ENCODE measurements at places on chromosomes 6 and 20. TPM values are rescaled to one million over a fixed set of nuclear protein-coding genes. Genes with fewer than 3 reads are reported as not detected.

DNA sequence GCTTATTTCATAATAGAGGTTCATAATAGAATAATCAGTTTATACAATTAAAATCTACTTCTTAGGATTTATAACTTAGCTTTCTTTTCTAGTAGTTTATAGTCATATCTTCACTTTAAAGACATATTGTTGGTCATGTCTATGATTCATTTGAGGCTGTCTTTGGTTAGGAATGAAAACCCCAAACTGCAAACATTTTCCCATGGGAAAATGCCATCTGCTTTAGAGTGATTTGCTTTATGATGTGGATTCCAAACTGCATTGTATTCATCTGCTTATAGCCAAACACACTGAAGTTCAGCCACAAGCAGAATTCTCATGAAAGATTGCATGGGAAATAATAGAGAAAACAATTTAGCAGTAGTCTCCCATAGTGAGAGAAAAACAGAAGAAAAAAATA lies 128.0 kb downstream of the RFPL4B start:
- H3K4me1 ChIP-seq = no peaks in the 10 kb centered on the region
- H3K4me3 ChIP-seq = no peak overlapping the region
- H3K27ac ChIP-seq = no peak overlapping the region
- H3K27me3 ChIP-seq = no peaks in the 10 kb centered on the region

- H3K27me3 ChIP-seq = no peaks in the 10 kb centered on the region
- DNase-seq = no peak
- no peak overlapping the region for H3K27ac ChIP-seq
- no peaks in the 10 kb centered on the region for H3K4me1 ChIP-seq
- no peak overlapping the region for H3K4me3 ChIP-seq
Observed at GRCh38 chr20:59972037-59972801, 14.0 kb downstream of the CDH26 start.

- H3K36me3 ChIP-seq = peaks cover 7% of the 10 kb centered on the region
- no peak overlapping the region for H3K4me3 ChIP-seq
- DNase-seq = no peak
- H3K27me3 ChIP-seq = no peaks in the 10 kb centered on the region
Observed at GRCh38 chr20:34768096-34768495, 57.4 kb downstream of the NCOA6 start.

DNA sequence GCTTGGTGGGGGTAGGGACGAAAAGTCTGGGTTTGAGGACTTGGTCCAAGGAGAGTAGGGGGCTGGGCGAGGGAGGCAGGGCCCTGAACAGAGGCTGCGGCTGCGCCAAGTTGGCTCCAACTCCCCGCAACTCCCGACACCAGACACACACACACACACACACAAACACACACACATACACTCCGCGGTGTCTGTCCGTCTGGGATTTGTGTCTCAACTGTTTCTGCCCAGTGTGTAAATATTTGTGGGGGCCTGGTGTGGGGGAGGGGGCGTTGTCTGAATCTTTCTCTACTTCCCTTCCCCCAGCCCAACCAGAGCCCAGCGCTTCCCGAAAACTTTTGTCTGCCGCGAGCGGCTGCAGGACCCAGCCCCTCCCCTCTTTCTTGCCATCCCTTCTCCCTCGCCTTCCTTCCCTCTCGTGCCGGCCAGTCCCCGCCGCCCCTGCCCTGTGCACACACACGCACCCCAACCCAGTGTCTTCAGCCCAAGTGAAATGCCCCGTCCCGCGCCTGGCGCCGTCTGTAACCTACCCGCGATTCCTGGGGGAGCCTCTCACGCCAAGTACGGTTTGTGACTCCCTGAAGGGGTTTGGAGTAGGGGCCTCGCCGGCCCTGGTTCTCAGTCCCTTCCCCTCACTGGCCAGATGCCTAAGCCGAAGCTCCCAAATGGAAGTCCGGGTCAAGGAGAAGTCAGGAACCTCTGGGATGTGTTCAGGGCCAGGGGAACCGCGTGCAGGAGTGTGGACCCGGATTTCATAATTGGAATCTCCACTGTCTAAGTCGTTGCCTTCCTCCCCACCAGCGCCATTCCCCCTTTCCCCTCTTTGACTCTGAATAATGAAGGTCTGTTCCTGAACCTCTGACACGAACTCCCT lies 904 bp downstream of the MDFI start:
- H3K4me3 ChIP-seq = no peak overlapping the region
- DNase-seq = no peak
- peaks cover 9% of the 10 kb centered on the region for H3K4me1 ChIP-seq
- H3K27ac ChIP-seq = no peak overlapping the region
- H3K36me3 ChIP-seq = no peaks in the 10 kb centered on the region
- peaks cover 69% of the 10 kb centered on the region for H3K27me3 ChIP-seq

DNA sequence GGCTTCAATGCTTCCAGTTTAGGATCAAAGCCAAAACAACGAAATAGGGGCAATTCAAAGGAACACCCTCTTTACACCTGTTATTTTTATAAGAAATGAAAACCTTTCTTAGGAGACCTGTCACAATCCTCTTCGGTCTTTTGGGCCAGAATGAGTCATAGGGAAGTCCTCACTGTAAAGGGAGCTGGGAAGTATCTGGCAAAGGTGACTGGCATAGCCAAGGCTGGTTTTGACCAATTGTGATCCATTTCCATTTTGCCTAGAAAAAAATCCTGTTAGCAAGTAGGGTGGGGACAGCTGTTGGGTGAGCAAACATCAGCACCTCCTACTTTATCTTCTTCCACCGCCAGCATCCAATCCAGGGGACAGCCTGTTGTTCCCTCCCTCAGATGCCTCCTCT lies 343.2 kb upstream of the SULF2 start:
- H3K27me3 ChIP-seq = peaks cover 14% of the 10 kb centered on the region
- no peaks in the 10 kb centered on the region for H3K36me3 ChIP-seq
- H3K4me1 ChIP-seq = no peaks in the 10 kb centered on the region
- no peak overlapping the region for H3K4me3 ChIP-seq
- DNase-seq = no peak
- no peak overlapping the region for H3K27ac ChIP-seq

DNA sequence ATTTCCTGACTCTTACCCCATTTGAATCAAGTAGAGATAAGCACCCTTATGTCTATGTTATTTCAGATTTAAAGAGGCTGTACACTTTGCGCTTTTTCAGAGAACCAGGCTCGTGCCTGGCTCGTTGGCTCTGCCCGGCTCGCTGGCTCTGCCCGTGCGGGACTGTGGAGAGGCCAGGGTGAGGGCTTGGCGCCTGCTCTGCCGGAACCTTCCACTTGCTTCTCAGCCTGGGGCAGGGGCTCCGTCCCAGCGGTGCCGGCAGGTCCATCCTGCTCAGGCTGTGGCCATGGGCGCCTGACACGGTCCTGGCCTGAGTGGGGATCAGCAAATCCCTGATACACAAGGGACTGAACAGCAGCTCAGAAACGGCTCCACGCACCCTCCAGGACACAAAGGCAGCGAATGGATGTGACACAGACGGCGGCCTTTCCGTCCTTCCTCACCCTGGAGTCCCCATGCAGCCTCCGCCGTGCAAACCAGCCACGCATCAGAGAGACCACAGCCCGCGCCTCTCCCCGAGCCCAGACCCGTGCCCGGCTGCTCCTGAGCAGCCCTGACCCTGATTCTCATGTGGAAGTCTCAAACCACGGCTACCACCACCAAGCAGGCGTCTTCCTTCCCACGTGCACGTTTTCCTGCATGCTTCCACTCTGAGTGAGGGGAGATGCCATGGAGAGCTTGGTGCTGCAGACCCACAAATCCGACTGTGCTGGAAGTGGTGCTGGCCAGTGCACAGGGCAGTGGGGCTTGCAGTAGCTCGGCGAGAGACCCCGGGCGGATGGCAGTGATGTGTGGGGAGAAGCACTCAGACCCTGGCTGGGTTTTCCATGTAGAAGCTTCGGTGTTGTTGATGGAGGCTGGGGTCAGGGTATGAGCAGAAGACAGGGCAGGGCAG lies 233.9 kb downstream of the ERMARD start:
- H3K4me1 ChIP-seq = peaks cover 11% of the 10 kb centered on the region
- no peak overlapping the region for H3K27ac ChIP-seq
- no peak overlapping the region for H3K4me3 ChIP-seq
- no peaks in the 10 kb centered on the region for H3K27me3 ChIP-seq

- no peaks in the 10 kb centered on the region for H3K36me3 ChIP-seq
- H3K27ac ChIP-seq = no peak overlapping the region
- H3K27me3 ChIP-seq = no peaks in the 10 kb centered on the region
- no peak for DNase-seq
Observed at GRCh38 chr20:61052195-61052750, 199.8 kb upstream of the CDH4 start.

LPA gene
- not detected for total RNA-seq

STX7 gene
- total RNA-seq = 25.0 TPM

Data from activated naive CD8-positive, alpha-beta T cell treated with anti-CD3 and anti-CD28 coated beads, Interleukin-2, amount 10 ng/mL, durations not matched to agents 7 days and 5 days (primary cell).